ENCODE measurements at places on chromosomes 4 and X.

GRCh38 chr4:164952551-164952950 lies 24.9 kb downstream of the TRIM61 start:
- DNase-seq, result no peak

DNA sequence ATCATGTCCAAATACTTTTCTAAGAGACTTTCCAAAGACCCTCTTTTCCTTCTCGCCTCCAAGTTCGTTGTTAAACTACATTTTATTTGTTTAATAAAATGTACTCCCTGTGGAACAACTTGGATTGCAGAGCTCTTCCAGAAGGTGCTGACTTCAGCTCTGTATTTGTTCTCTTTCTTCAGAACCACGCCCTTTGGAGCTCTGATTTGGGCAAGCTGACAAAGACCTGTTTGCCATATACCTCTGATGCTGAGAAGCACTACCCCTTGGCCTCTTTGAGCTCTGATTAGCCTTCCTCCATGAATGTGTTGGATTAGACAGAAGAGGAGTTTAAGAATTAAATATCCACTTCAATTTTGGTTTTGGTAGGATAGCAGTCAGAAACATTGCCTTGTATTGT lies 815.1 kb upstream of the POU3F4 start:
- DNase-seq, result no peak

- no peak for DNase-seq
These were observed 39.6 kb upstream of the NKX1-1 start for GRCh38 chr4:1445716-1446445.

GRCh38 chr4:69658133-69658532 lies 5.1 kb upstream of the UGT2A1 start:
- DNase-seq, result no peak

GRCh38 chr4:136831553-136831952 lies 700.7 kb downstream of the PCDH18 start:
- DNase-seq, result no peak

GRCh38 chrX:45850775-45851433 lies 650.2 kb upstream of the DIPK2B start:
- DNase-seq, result peak; percentile 20

GRCh38 chr4:169124661-169125060 lies 114.6 kb upstream of the CBR4 start:
- DNase-seq, result no peak

DNA sequence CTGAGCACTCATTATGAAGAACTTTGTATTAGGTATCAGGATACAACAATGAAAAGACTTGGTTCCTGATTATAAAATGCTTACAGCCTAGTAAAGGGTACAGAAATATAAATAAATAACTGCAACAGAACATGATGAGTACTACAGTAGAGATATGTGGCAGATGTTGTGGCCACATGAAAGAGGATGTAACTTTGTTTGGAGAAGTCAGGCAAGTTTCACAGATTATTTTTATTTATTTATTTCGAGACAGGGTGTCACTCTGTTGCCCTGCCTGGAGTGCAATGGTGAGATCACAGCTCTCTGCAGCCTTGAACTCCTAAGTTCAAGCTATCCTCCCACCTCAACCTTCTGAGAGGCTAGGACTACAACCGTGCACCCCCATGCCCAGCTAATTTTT lies 15.8 kb upstream of the UBE2K start:
- DNase-seq, result peak; percentile 60

DNA sequence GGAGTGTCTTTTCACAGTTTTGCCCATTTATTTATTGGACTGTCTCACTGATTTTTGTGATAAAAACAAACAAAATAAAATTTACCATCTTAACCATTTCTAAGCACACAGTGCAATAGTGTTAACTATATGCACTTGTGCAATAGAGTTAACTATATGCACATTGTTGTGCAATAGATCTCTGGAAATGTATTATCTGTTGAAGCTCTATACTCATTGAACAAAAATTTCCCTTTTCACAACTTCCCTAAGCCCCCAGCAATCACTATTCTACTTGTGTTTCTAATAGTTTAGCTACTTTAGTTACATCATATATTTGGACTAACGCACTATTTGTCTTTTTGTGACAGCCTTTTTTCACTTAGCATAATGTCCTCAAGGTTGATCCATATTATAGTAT lies 59.7 kb upstream of the BEX4 start:
- no peak for DNase-seq

- DNase-seq, result no peak
These were observed 28.0 kb upstream of the ATP6AP2 start for GRCh38 chrX:40552768-40553167.

- DNase-seq, result no peak
These were observed 45.2 kb downstream of the FHDC1 start for GRCh38 chr4:152981278-152981677.

GRCh38 chr4:152458801-152459302 lies 77.0 kb downstream of the FBXW7 start:
- peak; percentile 36 for DNase-seq

- no peak for DNase-seq
These were observed 173.9 kb upstream of the VCX3A start for GRCh38 chrX:6708676-6709380.

DNA sequence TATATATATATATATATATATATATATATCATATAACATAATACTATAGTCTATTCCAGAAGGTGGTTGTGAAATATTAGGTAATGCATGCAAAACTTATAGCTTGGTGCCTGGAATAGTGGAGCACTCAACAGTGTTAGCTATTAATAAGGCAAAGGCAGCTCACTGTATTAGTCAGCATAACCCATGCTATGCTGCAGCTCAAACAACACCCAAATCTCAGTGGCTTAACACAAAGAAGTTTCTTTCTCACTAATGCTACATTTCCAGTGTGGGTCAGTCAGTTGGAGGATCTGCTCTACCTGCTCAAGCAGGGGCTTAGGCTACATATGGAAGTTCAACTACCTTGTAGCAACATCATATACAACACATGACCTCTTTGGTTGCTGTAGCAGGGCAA lies 5.2 kb upstream of the RPGR start:
- DNase-seq, result no peak

DNA sequence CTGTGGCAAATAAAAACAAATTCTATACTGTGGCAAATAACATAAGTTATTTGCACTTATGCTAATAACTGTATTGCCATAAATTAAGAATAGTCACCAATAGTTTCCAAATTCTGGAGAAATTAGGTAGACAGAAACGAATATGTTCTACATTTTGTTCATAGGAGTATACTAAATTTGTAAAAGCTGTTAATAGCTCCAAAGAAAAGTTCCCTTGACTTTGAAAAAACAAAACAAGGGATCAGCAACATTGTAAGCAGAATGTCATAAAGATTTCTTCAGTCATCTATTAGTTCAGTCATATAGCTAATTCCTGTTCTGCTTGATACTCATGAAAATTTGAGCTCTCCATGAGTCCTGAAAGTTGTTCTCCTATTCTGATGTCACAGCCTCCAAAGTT lies 1472.8 kb downstream of the C4orf33 start:
- DNase-seq, result no peak

DNA sequence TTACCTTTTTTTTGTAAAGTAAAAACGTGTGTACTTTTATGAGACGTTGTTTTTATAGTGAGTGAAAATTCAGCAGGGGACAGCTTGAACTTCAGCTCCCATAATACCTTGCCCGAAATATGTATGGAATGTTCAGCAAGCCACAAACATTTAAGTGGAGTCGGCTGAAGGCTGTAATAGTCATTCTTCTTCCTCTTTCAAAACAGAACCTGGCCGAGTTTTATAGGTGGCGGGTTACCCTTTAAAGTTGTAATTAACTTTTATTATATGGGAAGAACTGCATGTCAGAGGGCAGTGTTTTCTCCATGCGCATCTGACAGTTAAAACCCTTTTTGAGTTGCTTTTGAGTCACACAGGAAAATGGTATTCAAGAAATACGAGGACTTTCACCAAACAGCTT lies 50.7 kb downstream of the CLDN34 start:
- DNase-seq, result no peak

GRCh38 chr4:183397741-183398297 lies 46.6 kb upstream of the CDKN2AIP start:
- no peak for DNase-seq

GRCh38 chrX:41906515-41907187 lies 16.7 kb downstream of the CASK start:
- no peak for DNase-seq

GRCh38 chr4:1243451-1244080 lies 5.4 kb downstream of the CTBP1 start:
- DNase-seq, result no peak

GRCh38 chr4:137602436-137602835 lies 70.1 kb upstream of the PCDH18 start:
- no peak for DNase-seq

GRCh38 chr4:122150931-122151330 lies 1.2 kb upstream of the BLTP1 start:
- no peak for DNase-seq

DNA sequence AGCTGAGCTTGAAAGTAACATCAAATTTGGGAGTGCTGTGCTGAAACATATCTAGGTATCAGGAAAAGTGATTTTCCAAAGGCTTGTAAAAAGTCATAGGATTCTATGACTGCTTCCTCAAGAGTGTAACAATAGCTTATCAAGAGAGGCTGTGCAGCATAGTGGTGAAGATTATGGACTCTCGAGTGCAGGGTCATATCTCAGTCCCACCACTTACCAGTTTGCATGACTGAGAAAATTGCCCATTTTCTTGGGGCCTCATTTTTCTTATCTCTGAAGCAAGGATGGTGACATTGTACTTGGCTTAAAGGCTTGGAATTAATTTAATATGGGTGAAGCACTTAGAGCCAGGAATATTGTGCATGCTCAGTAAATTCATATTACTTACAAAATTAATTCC lies 57.2 kb downstream of the AFF1 start:
- no peak for DNase-seq

DNA sequence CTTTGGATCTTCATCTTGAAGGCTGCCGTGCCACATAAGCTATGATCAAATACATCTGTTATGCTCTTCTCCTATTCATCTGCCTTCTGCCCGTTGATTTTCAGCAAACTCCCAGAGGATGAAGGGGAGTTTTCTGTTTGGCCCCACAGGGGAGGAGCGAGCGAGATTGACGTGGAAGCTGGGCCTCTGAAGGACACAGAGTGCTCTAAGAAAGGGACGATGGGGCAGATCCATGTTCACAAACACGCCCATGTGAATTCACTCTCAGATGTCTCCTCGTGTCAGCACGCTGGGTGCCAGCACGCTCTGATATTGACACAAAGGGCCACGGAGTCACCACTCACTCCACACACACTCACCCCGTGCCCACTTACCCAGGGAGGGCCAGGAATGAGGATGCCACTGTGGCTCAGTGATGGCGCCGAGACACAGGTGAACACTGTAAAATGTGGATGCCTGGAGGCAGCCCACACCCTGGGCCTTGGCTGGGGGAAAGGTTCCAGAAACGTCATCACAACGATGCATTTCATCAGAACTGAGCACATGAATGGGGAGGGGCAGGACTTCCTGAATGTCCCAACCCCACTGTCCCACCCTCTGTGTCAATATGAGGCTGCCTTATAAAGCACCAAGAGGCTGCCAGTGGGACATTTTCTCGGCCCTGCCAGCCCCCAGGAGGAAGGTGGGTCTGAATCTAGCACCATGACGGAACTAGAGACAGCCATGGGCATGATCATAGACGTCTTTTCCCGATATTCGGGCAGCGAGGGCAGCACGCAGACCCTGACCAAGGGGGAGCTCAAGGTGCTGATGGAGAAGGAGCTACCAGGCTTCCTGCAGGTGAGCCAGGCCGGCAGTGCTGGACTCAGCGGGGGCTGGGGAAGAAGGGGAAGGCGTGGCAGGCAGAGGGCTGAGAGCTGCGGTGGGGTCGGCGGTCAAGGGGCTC lies at the start of gene S100P:
S100P (plus strand) TSS at position 648 of the 946 bp plus-strand sequence; CDS start at position 703, 55 bp downstream.
- no peak for DNase-seq

DNA sequence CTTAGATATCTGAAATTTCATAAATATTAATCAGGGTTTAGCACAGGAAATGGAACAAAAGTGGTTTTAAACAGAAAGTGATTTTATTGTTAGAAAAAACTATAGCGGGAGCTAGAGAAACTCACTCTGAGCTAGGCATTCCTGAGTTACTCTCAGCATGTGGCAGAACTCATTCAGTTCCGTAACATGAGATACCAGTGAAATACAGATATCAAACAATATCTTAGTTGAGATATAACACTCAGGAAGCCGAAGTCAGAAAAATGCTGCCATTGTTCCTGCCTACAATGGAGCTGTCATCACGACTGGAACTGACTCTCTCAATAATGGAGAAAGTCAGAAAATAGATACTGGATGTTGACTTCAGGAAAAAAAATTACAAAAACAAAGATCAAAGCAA lies 1428.7 kb downstream of the PCDH18 start:
- DNase-seq, result no peak

GRCh38 chrX:104913348-104913747 lies 307.1 kb downstream of the TEX13A start:
- DNase-seq, result no peak
